ENCODE measurements at places on chromosomes 3 and 15.

DNA sequence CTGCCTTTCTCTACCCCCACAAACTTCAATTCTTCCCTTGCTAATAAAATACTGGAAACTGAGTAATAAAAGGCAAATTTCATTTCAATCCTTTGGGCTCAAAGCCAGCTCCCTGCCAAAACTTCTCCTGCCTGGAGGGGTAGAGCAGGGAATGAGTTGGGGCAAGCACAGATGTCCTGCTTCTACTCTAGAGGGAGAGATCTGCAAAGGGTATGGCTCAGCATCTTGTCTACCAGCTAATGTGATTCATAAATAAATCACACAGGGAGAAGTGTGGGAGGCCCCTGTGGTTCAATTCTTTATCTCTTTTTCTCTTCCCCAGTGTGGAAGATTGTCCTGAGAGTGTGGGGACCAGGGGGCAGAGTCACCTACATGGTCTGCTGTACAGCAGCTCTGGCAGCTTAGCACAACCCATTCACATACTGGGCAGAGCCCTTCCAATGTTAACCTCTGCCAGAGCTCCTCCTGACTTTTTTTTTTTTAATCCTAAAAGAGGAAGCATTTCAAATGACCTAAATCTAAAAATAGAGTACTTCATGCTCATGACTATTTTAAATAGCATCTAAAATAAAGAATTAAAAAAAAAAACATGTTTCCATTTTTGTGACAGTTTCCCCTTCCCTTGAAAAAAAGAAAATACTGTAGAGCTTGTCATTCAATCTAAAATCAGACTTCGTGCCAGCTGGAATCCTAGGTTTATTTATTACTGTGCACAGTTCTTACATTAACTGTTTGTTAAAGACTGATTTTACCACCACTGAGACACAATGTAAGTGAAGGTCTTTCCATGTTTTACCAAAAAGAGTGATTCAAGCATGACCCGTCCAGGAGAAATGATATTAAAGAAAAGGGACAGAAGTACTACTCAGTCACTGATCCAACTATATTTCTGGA, 1083.7 kb upstream of the CFAP20DC start:
- no peak for DNase-seq

DNA sequence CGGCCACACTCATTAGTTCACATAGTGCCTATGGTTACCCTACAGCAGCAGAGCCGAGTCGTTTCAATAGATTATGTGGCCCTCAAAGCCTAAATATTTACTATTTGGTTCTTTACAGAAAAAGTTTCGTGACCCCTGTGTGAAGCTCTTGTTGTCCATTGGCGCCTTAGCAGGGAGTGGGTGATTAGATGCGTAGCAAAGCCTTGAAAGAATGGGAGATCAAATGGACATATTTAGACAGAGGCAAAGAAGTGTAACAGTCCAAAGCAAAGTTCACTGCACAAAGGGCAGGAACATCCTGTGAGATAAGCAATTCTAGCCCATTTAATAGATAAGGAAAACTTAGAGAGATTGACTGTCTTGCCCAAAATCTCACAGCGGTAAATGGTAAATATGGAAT, 247.4 kb upstream of the TRIM42 start:
- DNase-seq, result no peak

GRCh38 chr15:54014067-54014655, 35.9 kb downstream of the UNC13C start:
- no peak for DNase-seq

- no peak for DNase-seq
These were observed 334.8 kb downstream of the OCA2 start for GRCh38 chr15:27764339-27764738.

DNA sequence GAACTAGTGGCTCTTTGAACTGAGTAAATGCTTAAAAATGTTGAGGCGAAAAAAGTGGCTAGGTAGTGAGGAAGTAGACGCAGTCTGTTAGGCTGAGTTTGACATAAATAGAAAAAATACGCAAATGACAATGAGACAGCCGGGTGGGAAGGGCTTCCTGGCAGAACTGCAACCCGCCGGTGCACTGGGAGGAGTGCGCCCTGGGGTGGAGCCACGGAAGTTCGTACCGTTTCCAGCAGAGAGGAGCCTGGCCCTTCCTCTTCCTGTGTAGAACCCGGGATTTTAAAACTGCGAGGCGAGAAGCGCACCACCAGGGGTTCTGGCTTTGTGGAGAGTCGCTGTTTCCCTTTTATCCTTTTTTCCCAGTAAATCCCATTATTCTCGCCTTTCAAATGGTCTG, 602.6 kb downstream of the PYDC2 start:
- peak; percentile 22 for DNase-seq

DNA sequence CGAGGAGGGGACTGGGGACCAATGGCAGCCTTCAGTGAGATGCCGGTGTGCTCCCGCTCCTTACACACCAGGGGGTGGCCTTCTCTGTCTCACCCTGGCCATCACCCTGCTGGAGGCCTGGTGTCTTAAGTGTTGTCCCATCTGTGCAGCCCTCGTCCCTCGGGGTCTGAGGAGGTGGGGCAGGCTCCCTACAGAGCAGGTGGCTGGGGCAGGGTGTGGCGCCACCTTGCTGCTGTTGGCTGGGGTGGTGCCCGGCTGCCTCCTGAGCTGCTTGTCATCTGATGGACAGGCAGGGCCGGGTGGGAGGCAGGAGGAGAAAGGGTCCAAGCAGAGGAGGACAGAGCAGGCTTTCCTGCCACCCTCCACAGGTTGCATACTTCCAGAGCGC, 25.9 kb downstream of the PTPN23 start:
- DNase-seq, result no peak

DNA sequence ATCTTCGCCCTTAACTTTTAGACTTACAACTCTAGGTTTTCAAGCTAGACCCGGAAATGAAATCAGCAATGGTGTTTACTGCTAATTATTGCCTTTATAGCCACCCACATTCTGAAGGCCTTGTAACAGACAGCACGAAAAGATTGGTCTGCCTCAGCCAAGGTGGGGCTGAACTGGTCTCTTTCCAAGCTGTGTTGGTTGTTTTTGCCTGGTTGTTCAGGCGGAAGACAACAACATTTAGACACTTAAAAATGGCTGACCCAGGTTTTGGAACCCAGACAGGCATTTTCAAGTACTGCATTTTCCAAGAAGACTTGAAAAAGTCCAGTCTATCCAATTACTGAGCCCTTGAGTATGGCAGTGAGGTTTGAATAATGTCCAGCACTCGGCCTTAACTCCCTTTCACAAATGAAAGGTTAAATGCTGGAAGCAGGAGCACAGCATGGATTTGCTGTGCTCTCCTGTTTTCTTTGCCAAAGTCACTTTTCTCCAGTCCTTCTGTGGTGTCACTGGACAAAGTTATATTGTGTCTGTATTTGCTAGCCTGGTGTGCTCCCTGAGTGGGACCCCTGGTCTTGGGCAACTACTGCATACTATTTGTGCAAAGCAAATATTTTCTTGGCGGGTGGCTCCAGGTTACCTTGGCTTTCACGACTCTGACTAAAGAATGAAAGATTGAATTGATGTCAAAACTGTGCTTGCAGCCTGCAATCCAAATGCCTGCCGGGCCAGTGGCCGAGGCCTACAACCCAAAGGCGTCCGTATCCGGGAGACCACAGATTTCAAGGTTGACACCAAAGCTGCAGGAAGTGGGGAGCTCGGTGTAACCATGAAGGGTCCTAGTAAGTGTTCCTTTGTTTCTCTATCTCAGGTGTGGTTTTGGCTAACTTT, 93.5 kb downstream of the FLNB start:
- DNase-seq, result no peak

GRCh38 chr15:85745023-85745422, 49.7 kb downstream of the KLHL25 start:
- no peak for DNase-seq

- peak; percentile 94 for DNase-seq
These were observed 72.5 kb downstream of the FOXP1 start for GRCh38 chr3:71511037-71511436.

- peak; percentile 13 for DNase-seq
These were observed 32.5 kb downstream of the KLHL25 start for GRCh38 chr15:85762039-85762755.

- DNase-seq, result no peak
These were observed 9.5 kb downstream of the SAXO2 start for GRCh38 chr15:82272154-82272553.

DNA sequence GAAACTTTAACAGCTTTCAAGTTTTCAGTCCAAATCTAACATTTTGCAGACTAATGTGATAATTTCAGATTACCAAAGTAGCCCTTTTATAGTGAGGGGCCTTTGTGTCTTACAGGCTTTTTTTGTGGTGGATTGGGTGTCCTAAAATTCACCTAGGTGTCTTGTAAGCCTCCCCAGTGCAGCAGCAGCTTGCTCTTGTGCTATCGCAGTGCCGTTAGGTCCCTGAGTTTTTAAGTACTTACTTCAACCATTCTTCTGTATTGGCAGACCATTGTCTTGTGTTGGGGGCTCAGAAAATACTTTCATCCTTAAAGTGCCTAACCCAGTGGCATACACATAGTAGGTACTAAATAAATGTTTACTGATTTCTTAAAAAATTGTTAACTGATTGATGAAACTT, 2.1 kb downstream of the PDE8A start:
- DNase-seq, result no peak

GRCh38 chr3:11535243-11535960, 108.3 kb downstream of the VGLL4 start:
- DNase-seq, result no peak

- DNase-seq, result peak; percentile 8
These were observed 211.4 kb upstream of the EPHA3 start for GRCh38 chr3:88896026-88896425.

GRCh38 chr3:4693620-4694019, 200.5 kb downstream of the ITPR1 start:
- no peak for DNase-seq

GRCh38 chr15:90844696-90845095, 23.7 kb upstream of the FURIN start:
- DNase-seq, result no peak

DNA sequence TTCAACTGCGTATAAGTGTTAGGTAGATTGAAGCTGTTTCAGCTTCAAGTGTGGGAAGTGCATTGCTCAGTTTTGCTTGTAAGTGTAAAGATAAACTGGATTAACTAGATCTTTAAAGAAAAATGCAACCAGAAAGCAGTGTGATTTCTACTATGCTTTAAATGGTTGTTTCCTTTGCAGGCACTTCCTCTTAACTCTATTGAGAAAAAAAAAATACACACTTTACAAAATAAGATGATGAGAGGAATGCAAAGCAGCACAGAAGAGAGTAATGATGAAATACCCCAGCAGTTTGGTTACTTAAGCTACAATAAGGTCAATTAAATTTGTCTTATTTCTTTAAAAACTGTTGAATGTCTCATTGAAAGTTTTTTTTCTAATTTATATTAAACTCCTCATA, 40.8 kb downstream of the DPH6 start:
- no peak for DNase-seq

- DNase-seq, result peak; percentile 36
These were observed 335.9 kb downstream of the LPP start for GRCh38 chr3:188489639-188490405.

DNA sequence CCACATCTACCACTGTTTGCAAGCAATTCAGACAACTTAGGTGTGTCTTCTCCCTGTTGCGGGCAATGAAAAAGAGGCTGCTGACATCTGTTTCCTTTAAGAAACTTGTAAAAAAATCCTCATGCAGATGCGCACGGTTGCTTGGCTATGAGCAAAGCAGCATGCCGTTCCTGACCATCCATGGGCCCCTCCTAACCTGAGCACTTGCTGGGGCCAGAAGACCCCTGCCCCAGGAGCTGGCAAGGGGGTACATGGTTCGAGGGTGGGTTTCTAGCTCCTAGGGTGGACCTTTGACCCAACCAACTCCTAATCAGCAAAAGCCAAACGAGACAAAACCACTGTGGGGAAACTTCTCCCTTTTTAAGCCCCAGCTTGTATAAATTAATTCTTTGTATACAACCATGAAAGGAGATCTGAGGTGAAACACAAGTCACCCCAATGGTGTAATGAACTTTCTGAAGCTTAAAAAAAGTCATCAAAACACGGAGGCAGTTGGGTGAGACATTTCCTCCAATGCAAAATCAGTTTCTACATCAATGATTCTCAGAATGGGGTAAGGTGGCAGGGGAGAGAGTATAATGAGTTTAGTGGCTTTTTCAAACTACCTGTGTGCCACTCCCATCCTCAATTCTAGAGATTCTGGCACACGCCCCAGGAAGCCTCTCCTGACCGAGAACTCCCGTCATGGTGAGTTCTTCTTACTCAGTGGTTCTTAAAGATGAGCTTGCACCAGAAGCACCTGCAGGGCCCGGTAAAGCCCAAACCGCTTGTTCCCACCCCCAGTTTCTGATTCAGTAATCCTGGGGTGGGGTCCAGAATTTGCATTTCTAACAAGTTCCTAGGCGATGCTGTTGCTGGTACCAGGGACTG, 44.1 kb downstream of the CPN2 start:
- DNase-seq, result no peak

DNA sequence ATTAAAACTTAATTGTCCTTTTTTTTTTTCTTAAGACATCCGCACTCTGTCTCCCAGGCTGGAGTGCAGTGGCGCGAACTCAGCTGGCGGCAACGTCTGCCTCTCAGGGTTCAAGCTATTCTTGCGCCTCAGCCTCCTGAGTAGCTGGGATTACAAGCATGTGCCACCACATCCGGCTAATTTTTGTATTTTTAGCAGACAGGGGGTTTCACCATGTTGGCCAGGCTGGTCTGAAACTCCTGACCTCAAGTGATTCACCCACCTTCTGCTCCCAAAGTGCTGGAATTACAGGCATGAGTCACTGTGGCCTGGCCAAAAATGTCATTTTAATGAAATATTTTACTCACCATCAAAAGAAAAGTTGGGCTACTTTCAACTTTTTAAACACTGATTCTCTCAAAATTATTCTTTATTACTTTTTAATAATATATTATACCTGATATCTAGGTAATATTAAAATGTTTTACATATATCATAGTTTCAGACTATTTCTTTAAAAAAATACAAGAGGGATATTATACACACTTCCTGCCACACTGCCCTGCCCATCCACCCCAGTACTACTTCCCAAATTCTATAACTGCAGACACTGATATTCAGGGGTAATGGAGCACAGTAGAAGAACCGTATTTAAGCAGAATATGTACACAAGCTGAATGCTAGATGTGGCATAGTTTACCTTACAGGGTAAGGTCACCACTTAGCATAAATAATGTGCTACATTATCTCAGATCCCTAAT, 723.9 kb upstream of the ZNF385D start:
- DNase-seq, result peak; percentile 81

DNA sequence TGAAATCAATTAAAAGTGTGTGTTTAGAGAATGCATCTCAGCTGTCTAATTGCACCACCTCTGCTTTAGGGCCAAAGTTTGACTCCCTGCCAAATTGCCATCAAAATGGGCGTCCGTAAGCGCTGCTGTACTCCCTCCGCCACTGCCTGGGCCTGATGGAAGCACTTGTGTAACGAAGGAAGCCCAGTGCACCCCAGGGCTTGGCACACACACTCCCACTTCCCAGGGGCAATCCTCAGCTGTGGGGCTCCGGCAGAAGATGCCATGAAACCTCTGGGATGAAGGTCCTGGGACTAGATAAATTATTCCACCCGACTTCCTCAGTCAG, 137.8 kb downstream of the RORA start:
- no peak for DNase-seq

GRCh38 chr15:94586099-94586498, 354.7 kb downstream of the MCTP2 start:
- no peak for DNase-seq

- peak; percentile 25 for DNase-seq
These were observed 20.6 kb upstream of the HHATL start for GRCh38 chr3:42723219-42723618.

Measured in kidney tubule cell (primary cell).